Suppressor macrophage (primary cell): ENCODE measurements at places on chromosomes 7 and 10.

GRCh38 chr10:94200146-94200837, 162.4 kb downstream of the NOC3L start:
- DNase-seq: no peak

GRCh38 chr7:30168835-30169573, 34.2 kb downstream of the MTURN start:
- peak; percentile 84 for DNase-seq

DNA sequence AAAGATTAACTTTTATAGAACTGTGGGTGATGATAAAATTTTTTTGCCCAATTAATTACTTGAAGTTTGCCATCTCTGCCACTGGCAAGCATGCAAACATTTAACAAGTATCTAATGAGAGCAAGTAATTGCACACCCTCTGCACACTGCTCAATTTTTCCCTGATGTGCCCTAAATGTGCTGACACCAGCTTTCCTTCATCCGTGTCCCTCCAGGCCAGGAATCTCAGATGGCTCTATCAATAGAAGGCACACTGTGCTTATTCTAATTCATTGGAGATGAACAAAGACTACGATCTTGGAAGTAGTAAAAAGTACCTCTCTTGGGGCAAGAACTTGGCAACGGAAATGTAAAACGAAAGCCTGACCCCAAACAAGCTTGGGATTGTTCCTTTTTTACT, 212.1 kb downstream of the GPR37 start:
- DNase-seq: no peak

DNA sequence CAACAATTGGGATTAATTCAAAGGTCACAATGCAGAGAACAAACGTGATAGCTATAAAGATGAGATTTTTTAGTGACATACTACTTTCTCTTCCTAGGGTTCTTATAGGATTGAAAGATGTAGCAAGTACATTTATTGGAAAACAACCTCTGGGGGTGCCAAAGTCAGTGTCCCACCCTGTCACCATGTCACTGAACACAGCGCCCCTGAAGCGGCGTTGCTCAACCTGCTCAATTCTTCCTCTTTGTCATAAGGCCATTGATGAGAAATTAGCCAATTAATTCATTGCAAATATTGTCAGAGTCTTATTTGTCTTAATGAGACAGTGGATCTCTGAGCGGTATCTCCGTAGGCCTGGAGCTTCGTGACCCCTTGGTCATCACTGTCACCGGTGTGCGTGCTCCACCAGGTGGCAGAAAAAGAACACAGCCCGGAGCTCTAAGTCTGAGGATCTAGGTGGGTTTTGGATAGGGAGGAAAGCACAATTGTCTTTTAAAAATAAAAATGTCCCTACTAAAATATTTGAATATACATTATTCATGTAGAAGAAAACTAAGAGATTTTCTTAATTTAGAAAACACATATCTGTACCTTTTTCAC, 362.6 kb downstream of the PAXIP1 start:
- DNase-seq: no peak

DNA sequence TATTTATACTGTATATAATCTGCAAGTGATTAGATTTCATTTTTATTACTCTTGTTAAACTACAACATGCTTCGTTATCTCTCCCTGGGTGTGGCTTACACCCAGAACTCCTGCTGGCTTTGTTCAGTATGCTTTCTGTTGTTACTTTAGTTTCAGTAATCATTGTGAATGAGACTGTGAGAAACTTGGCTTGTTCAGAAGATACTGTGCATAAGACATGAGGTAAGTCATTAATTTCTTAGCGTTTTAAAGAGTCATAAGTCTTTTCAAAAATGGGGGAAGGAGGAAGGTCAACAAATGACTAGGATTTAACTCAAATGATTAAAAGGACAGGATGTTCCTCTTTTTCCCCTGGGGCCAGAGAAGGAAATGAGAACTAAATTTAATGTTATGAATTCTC, 11.6 kb upstream of the ADD3 start:
- peak; percentile 37 for DNase-seq

DNA sequence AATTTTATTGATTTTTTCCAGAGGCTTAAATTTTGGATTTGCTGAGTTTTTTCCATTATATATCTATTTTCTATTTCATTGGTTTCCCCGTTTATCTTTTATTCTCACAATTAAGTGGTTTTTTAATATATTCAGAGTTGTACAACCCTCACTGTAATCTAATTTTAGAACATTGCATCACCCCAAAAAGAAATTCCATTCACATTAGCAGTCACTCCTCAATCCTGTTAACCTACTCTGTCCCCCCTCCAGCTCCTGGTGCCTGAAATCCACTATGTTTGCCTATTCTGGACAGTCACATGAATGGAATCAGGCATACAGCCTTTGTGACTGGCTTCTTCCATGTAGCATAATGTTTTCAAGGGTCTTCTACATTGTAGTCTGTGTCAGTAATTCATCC, 55.8 kb upstream of the ITGA8 start:
- no peak for DNase-seq

DNA sequence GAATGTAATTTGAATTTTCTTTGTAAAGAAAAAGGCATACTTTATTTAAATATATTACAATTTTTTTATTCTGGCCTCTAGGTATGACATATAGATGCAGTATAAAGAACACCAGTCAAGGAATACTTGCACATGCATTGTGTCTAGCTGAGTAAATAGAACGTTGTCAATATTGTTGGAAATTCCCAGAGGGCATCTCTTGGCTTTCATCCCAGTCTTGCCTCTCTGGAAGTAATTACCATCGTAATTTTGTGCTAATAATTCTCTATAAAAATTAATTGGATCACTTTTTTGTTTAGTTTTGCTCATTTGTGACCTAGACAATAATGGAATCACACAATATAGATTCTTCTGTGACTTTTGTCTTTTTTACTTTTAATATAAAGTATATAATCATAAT, 1052.3 kb upstream of the CELF2 start:
- DNase-seq: no peak

- DNase-seq: no peak
These were observed 125.4 kb downstream of the ZFAND4 start for GRCh38 chr10:45547207-45547606.

GRCh38 chr7:112147793-112148361, 58.3 kb downstream of the DOCK4 start:
- peak; percentile 20 for DNase-seq

- DNase-seq: no peak
These were observed 371.8 kb downstream of the MDFIC start for GRCh38 chr7:115293628-115294240.

- no peak for DNase-seq
These were observed 425.8 kb downstream of the ETV1 start for GRCh38 chr7:13563680-13564079.

DNA sequence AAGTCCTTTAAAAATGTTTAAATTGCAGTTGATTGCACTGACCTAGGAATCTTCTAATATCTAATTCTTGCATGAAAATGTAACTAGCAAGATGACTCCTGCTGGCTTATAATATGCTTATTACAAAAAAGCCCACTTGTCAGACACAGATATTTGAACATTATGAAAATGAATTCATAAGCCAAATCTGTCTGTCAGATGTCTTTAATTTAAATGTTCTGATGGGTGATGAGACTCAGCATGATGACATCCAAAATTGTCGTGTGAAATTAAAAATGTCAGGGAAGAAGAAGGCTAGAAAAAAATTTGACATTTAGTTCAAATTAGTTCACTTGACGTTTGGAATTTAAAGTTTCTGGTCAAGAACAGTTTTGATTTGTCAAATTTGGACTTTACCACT, 277.8 kb downstream of the PHF14 start:
- DNase-seq: no peak

GRCh38 chr10:97479939-97480338, 18.3 kb downstream of the MMS19 start:
- no peak for DNase-seq

DNA sequence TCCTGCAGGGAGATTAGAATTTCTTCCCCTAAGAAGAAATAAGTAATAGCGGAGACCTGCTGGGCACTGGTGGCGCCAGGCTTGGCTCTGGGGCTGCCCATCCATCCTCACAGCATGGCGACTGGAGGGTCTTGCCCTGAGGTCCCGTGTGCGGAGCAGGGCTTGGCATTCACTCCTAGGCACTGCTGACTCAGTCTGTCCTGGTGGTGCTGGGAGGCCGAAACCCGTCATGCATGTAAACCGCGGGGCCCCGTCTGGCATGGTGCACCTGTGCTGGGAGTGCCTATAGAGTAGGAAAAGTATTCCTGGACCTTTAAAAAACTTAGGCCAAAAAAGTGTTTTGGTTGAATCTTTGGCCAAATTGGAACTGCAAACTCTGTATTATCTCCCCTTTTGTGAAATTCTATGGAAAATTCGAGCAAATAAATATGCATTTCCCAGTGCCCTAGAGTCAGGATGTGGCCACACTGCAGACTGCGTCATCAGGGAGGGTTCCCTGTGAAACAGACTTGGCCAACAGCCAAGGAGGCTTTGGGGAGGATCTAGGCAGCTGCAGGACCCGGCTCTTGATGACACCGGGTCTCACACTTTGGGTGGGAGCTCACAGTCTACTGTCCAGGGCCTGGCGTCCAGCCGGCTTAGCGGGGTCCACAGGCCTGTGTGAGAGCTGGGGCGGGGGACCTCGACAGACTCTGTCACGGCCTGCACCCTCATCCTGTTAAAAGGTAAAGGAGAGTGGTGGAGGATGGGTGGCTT, 122.3 kb downstream of the VIPR2 start:
- DNase-seq: no peak

GRCh38 chr10:110980807-110981206, 61.4 kb downstream of the SHOC2 start:
- DNase-seq: no peak

DNA sequence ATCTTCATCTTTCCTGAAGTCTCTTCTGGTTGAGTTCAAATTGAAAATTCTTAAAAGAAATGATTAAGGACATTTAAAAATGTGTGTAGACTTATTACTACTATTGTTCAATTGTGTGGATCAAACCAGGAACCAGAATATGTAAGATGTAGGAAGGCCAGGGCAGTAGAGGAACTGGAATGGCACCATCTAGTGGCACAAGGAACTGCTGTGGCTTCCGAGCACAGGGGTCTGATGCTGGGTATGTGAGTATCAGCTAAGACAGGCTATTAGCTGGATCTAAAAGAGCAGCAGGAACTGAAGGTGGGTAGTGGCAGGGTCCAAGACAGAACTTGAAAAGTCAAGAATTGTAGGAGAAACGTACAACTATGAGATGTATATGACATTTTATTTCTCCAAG, 247.3 kb downstream of the SEMA3A start:
- peak; percentile 27 for DNase-seq

DNA sequence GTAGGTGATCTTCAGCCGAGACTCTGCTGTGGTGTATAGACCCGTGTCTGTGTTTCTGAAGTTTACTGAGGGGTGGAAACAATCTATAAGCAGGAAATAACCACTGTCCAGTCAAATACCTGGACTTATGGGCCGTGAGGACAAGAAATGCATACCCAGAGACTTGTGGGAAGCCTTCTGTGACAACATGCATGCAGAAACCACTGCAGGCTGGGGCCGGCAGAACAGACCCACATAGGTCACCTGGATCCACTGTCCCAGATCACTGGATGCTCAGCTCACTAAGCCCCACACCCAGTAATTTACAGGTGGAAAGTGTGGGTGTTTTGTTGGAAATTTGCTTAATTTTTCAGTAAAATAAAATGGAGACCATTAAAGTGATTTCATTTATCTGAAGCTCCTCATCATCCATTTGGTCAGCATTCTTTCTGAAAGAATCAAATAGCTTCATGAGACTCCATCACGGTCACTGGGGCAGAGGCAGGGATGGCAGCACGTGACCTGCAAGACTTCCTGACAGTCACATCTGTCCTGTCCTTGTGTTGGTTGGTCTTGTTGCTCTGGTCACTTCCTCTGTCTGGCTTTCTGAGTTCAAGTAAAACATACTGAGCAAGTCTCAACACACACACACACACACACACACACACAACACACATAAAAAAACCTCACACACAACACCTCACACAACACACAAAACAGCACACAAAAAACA, 108.3 kb downstream of the TNS3 start:
- peak; percentile 71 for DNase-seq
